ENCODE measurements at places on chromosomes 3 and 15.

DNA sequence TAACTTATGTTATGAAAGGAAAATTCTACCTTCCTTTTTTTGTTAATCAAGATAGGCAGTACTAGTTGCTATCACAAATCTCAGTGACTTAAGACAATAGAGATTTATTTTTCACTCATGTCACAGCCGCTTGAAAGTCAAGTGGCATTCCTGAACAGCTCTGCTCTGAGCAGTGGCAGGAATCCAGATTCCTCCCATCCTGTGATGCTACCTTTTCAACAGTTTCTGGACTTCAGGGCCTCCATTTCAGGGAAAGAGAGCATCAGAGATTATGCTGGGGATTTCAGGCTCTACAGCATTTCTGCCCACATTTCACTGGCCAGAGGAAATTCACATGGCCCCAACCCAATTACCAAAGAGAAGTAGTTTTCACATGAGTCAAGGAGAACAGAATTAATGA, 83.4 kb downstream of the IL1RAP start:
- DNase-seq = no peak

DNA sequence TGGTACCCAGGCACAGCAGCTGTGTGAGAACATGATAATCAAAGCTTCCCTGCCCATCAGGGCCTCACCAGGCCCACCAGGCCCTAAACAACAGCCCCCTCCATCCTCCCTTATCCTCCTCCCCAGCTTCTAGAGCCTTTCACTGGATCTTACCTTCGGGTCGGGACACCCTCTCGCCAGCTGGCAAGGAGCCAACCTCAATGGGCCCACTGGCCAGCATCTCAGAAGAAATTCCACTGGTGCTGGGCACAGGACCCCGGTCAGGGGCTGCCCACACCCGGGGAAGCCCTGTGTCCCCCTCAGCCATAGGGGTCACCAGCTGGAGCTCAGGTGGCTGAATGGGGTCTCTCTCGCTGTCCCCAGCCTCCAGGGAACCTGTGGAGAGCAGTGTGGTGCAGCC, 6.8 kb upstream of the QARS1 start:
- no peak for DNase-seq

DNA sequence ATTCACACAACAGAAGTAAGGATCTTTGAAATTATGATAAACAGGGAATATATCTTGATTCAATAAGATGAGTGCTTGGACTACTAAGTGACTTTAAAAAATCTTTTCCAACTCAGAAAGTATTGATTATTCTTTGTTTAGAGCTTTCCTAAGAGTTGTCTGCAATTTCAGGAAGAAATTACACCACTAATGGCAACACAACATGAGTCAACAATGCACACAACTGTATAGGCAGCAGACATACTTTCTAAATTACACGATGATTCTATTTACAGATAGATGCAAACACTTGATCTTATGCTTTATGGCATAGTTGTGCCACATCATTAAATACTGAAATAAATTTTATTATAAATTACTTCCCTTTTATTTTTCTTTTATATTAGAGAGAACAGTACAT, 4.4 kb downstream of the NAA50 start:
- no peak for DNase-seq

- no peak for DNase-seq
These were observed 139.6 kb downstream of the IL20RB start for GRCh38 chr3:137097386-137097785.

DNA sequence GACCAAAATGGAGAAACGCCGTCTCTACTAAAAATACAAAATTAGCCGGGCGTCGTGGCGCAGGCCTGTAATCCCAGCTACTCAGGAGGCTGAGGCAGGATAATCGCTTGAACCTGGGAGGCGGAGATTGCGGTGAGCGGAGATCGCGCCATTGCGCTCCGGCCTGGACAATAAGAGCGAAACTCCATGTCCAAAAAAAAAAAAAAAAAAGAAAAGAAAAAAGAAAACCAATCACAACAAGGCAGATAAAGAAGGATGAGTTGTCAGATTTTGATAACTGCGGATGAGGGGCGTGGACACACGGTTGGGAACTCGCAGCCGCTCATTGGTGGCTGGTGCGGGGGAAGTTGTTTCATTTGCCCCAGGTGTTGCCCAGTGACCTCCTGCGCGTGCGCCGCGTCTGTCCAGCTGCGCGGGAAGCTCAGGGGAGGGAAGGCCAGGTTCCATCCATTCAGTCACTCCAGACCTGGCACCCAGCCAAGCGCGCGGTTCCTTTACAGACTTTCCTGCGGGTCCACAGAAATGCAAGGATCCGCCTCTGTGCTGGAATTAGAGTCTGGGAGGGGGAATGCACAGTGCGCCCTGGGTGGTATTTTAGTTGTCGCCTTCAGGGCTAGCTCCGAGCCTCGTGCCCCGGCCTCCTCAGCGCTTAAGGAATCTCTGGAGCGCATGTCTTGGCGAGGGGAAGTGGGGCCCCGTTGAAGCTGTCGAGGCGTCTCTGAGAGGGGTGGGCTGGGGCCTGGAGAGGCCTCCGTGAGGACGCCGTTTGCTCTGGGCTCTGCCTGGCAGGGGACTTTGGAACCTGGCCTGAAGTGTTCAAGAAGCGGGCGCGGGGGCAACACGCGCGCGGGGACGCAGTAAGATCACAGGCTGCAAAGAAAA, 708 bp upstream of the GCHFR start:
- DNase-seq = no peak

- DNase-seq = no peak
These were observed 59.2 kb upstream of the KLF13 start for GRCh38 chr15:31267161-31268107.

DNA sequence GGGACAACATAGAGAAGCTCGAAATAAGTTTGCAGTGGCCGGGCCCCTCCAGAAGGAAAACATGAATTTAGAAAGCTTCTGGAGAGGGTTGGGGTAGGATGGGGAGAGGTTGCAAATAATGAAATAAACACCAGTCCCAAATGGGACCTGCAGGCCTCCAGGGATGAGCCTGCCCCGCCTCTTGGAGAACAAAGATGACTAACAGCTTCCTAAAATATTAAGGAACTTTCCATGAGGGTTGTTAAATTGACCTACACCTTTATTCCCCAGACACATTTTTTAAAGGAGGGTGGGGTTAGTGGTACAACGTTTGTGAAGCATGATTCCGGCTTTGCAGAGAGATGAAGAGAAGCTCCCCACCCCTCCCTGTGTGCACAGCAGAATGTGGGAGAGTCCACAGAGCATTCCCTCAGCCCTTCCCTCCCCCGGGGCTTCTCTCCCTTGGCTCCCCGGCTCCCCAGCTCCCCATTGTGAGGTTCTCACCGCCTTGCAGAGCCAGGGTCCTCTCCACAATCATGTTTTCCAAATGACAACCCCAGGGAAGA, 84.1 kb downstream of the ARHGAP31 start:
- DNase-seq = no peak

- no peak for DNase-seq
These were observed 876 bp upstream of the ZNF385D start for GRCh38 chr3:21751886-21752285.

DNA sequence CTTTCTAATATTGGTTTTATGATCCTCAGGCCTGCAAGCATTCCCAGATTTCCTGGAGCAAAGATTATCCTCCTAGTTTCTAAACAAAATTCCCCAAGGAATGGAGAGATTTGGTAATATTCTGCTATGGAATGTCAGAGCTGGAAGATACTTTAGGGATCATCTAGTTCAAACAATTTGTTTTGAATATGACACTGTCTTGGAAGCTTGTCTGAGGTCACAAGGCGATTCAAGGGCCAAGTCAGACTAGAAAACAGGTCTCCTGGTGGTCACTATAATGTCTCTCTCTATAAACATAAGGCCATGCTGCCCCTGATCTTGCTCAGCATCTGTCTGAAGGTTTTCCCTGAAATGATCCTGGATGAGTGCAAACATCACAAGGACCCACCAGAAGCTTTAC, 143.4 kb upstream of the BCL6 start:
- DNase-seq = no peak

DNA sequence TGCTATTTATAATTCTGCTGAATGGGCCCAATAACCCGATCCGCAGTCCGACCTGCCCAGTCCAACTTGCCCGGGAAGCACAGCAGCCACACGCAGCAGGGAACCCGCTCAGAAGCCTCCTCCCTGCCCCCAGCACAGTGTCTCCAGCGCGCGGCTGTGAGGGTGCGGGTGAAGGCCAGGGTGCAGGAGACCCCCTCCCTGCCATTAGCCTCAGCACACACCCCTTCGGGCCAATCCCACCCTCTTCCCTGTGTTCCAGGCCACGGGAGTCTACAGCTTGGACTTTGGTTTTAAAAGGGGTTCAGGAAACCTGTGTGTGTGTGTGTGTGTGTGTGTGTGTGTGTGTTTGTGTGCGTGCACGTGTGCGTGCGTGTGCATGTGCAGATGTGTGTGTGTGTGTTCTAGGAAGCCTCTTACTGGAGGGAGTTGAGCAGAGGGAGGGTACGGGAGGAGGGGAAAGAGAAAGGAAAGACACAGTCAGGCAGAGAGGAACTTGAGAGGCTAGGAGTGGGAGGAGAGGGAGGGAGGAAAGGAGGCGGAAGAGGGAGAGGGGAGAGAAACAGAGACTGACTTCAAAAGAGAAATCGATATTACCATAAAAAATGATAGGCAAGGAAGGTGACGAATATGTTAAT, 34.2 kb downstream of the ATP2B2 start:
- DNase-seq = no peak

- DNase-seq = no peak
These were observed 11.8 kb upstream of the SEC13 start for GRCh38 chr3:10332481-10333348.

DNA sequence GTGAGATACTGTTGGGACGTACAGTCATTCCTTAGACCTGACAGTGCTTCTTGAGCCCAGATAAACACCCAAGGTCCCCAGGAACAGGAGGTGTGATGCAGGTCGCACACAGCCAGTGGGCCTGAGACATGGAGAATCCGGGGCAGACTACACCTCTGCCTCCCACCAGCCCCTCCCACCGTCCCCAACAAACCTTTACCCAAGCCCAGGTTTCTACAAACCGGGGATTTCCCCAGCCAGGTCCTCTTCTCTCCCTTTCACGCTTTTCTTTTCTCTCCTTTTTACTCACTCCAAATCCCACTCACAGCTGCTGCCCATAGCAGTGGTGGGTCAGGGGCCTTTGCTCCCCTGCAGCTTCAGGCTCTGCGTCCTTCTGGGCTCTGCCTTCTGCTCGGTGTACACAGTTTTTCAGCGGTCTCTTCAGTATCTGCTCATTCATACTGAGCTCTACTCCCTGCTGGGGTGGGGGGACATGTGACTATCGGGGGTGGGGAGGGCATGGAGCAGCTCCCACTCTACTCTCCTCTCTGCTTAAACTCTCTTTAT, 4.8 kb upstream of the PCSK6 start:
- DNase-seq = no peak

DNA sequence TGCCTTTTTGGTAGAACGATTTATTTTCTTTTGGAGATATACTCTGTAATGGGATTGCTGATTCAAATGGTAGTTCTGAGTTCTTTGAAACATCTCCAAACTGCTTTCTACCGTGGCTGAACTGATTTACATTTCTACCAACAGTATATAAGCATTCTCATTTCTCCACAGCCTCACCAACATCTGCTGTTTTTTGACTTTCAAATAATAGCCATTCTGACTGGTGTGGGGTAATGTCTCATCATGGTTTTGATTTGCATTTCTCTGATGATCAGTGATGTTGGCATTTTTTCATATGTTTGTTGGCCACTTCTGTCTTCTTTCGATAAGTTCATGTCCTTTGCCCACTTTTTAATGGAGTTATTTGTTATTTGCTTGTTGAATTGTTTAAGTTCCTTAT, 154.0 kb downstream of the ABHD5 start:
- DNase-seq = no peak

DNA sequence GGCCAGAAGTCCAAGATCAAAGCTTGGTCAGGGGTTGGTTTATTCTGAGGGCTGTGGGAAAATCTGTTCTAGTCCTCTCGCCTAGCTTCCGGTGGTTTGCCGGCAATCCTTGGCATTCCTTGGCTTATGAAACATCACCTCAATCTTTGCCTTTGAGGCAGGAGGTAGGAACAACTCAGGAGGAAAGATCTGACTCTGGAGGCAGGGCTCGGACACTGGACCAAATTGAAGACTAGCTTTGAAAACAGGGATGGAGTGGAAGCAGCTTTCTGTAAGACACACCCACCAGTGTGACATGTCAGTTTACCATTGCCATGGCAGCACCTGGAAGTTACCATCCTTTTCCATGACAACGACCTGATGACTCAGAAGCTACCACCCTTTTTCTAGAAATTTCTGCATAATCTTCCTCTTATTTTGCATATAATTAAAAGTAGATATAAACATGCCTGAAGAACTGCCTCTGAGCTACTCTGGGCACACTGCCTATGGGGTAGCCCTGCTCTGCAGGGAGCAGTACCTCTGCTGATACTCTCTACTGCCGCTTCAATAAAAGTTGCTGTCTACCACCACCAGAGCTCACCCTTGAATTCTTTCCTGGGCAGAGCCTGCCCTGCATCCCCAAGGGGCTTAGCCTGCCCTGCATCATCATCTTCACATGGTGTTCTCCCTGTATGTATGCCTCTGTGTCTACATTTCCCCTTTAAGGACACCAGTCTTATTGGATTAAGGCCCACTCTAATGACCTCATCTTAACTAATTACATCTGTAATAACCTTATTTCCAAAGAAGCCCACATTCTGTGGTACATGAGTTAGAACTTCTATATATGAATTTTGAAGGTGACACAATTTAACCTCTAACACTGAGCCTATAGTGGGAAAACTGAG, 38.3 kb upstream of the TM4SF4 start:
- DNase-seq = no peak

DNA sequence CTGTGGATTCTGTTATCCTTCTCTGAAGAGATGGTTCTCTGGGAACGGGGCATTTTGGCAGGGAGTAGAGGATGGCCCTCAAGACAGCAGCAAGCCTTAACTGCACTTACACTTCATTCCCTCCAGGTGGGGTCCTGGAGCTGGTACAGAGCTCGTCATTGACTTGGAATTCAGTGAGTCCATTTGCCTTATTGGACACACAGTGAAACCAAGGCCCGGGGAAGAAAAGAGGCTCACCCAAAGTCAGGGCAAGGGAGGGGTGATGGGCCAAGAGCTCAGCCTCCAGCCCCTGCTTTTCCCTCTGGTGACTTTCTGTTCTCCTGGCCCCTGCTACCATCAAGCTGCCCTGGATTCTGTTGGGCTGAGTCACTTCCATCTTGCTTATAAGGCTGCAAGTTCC, 125.6 kb downstream of the ETFA start:
- no peak for DNase-seq

DNA sequence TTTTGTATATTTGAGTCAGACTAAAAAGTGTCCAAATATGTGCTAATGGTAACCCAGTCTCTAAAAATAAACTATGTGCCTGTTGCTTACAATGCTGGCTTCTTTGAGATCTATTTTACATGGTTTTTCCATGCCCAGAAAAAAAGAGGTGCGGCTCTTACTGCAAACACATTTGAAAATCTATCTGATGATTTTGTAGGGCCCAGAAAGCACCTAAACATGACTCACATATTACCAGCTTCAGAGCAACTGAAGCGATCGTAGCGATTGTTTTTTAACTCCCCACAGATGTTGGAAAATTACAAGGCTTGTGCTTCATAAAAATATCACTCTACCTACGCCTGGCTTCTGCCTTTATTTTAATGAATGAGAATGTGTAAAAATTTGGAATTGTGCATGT, 53.5 kb downstream of the SUCNR1 start:
- no peak for DNase-seq
